ENCODE measurements at places on chromosomes 4 and X. TPM values are rescaled to one million over a fixed set of nuclear protein-coding genes. Genes with fewer than 3 reads are reported as not detected.

Gene MAP3K15
- total RNA-seq: under 0.01 TPM

Gene SHOX
- not detected for total RNA-seq

Gene LIMCH1
- total RNA-seq: 53.1 TPM

Gene GAGE12F
- total RNA-seq: not detected

Gene FAT4
- 94.7 TPM for total RNA-seq

Gene EXOC1L
- not detected for total RNA-seq

Gene SOWAHD
- total RNA-seq: not detected
